ENCODE measurements at places on chromosomes 2 and 18. TPM values are rescaled to one million over a fixed set of nuclear protein-coding genes. Genes with fewer than 3 reads are reported as not detected.
A peak's percentile ranks its signal among the peaks of the same experiment; 100 is the strongest.

- DNase-seq = peak; percentile 54
Observed at GRCh38 chr2:24702800-24703199, 90.4 kb downstream of the PTRHD1 start.

DNA sequence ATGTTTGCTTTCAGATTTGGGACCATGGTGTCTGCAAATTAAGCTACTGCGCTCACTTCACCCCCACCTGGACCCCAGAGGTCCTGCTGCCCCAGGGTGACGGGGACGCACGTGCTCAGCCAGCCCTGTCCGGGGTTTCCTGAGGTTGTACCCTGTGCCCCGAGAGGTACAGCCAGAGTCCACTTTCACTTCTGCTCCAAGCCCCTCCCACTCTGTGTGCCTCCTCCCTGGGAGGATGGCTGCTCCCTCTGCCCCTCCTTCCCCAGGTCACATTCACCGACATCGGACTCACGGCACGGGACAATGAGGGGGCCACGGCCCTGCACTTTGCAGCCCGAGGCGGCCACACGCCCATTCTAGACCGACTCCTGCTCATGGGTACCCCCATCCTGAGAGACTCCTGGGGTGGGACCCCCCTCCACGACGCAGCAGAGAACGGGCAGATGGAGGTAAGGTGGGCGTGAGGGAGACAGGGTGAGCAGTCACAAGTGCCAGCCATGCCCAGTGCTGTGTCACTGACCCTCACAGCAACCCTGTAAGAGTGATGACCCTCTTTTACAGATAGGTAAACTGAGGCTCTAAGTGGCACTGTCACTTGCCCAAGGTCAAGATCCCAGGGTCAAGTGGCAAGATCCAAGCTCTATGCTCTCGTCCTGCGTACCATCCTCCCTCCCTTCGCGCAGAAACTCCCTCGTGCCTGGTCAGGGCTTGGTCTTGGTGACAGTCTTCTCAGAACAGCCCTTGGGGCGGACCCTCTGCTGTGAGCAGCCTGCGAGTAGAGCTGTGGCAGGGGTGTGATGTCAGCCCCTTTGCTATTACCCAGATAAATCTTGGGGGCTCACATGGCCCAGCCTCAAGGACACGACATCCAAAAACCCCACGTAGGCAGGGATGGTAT is 7.6 kb downstream of the ESPNL start:
- no peak for DNase-seq

DNA sequence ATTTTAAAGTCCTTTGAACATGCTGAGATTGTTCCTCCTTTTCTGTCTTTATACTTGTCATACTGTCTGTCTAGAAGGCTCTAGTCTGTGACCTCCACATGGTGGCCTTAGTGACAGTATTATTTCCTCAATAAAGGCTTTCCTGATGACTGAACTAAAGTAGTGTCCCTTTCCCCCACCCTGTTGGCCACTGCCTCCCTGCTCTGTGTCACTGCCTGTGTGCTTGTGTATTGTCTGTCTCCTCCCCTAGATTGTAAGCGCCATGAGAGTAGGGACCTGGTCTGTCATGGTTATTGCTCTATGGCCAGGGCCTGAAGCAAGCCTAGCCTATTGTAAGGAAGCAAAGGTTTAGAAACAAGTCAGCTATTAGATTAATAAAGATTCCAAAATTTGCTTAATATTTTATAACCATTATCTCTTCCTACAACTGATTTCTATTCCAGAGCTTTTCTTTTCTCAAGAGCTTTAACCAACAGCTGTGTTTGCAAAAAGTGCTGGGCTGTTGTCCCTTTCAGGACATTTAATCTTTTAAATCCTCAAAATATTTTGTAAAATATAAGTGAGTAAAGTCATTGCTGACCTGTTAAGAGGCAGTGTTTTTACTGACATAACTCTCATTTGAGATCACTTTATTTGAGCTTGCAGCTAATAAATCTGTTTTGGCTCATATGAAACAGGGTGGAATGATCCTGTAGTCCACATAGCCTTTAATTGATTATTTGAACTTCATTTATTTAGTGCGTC is 35.5 kb downstream of the DIS3L2 start:
- peak; percentile 77 for DNase-seq

DNA sequence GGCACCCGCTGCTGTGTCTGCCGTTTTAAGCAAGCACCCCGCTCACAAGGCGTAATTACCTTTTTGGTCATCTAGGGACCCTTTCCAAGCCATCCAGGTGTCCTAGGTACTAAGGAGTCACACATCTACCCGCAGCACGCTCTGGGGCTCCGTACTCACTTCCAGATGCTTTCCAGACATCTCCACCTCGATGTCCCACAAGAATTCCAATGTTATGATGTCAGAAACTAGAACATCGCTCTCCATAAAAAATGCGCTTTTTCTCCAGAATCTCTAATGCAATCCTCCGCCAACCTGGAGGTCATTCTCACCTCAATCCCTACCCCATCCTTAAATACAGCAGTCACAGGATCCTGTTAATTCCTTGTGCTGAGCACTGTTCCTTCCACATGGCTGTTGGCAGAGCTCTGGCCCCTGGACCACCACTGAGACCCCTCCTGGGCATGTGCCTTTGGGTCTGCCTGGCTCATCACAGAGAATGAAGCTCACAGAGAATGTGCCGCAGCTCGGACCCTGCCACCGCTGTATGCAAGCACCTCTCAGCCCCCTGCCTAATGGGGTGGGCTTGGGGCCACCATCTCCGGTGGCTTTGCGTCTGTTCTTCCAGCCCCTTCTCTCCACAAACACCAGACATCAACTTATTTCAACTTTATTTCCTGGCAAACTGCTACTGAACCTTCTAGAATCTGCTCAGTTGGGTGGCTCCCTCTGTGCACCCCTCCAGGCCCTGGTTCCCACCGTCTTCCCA is 4.6 kb upstream of the PXDN start:
- peak; percentile 16 for DNase-seq

- no peak for DNase-seq
Observed at GRCh38 chr2:240672701-240673190, 9.9 kb downstream of the AQP12B start.

DNA sequence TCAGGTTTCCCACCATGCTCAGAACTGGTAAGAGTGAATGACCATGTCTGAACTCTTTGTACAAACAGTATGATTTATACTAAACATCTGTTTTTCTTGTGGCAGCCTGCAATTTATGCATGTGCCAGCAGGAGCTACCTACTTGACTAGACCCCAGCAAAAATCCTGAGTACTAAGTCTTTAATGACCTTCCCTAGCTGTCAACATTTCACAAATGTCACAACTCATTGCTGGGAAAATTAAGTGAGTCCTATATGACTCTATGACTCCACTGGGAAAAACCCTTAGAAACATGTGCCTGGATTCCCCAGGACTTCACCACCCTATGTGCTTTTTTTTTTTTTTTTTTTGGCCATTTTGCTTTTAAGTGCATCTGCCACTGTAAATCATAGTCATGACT is 1225.8 kb downstream of the SUCLG1 start:
- peak; percentile 10 for DNase-seq

Gene ACVR1
- 28.8 TPM for polyA plus RNA-seq

GRCh38 chr2:71256421-71256820 is 29.5 kb upstream of the PAIP2B start:
- no peak for DNase-seq

DNA sequence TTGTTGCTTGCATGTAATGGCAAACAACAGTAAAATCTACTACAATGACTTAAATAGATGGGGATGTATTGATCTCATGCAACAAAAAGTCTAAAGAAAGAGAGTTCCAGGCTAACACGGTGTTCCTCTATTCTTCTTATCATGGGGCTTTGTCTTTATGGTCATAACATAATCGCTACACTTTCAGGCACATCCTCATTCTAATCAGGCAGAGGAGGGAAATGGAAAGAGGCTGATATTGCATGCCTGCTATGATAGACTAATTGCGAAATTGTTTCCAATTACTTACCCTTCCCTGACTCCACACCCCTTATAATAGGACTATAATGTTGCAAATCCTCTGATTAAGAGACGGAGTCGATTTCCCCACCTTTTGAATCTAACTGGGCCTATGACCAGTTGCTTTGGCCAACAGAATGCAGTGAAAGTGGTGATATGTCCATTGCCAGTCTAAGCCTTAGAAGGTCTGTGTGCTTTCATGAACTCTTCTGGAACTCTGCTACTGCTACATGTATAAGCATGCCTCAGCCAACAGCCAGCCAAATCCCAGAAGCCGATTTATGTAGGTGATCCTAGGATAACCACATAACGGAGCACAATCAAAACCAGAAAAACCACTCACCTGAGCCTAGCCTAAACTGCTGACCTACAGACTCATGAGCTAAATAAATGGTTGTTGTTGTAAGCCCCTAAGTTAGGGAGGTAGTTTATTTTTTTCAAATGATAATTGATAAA is 180.3 kb upstream of the TACR1 start:
- no peak for DNase-seq

DNA sequence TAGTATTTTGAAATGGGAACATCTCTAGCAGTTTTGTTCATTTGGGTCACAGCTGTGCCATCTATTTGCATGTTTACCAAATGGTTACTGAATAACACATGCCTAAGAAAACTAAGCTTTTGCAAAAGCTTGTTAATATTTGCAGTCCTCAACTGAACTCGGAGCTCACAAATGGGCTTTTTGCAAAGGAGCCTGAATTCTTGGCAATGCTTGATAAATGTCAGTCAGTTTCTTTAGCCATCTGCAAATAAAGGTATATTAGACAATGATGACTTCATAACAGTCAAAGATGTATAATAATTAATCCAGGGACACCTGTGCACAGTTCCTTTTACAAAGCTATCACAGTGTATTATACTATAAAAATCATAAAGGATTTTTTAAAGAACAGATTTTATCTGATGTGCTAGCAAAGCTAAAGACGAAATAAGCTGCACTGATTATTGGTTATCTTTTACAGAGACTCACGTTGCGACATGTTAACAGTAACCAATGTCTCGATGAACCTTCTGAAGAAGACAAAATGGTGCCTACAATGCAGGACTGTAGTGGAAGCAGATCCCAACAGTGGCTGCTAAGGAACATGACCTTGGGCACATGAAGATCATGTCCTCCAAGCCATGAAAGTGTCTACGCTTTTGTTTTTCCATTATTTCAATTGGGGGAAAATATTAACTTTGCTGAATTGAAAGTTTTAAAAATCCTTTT is 248.4 kb upstream of the KCNJ3 start:
- DNase-seq = no peak

Gene ANKRD30BL
- polyA plus RNA-seq = 0.09 TPM

DNA sequence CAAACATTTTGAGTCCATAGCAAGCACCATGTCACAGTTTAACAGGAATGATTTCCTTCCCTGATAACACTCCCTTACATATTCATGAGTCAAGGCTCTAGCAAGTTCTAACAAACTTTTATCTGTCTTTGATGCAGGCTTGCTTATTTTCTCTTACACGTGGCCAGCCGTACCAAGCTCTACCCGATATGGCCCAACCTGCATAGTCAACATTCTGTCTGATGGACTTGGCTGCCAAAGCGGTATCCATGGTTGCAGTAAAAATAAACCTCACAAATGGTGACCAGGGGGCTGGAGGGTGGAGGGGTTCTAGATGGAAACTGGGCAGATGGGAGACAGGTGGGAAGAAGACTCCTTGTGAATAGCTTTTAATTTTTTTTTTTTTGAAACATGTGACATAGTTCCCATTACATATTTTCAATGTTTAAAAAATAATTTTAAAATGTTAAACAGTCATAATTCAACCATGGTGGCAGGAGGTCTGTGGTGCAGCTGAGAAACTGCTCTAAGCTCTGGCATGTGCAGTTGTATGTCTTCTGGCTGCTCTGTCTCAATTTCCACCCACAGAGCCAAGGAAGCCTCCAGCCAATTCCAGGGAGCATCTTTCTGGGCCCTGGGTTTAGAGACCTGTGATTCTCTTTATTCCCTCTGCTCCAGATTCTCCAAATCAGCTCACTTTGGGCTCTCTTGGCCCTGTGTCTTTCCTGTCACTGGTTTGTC is 20.7 kb upstream of the CXCR1 start:
- peak; percentile 92 for DNase-seq

DNA sequence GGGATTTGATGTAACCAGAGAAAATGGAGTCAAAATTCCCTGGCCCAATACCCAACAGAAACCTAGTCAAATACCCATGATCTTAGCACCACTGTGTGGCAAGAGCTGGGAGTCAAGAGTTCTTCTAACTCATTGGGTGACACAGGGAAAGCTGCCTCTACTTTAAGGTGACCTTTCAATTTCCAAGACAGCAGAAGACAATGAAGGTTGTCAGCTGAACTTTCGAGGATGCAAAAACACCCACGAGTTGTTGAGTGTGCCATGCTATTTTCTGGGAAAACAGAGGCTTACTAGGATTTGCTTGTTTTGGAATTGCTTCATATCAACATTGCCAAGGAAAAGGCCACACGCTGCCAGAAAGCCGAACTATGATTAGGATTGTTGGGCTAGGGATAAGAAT is 61.6 kb upstream of the CYRIA start:
- no peak for DNase-seq

Gene NT5DC4
- 0.08 TPM for polyA plus RNA-seq

Gene LCT
- polyA plus RNA-seq = not detected

Data from muscle of leg (tissue), 16 donors.